Progenitor cell of endocrine pancreas (in vitro differentiated cells): ENCODE measurements at places on chromosomes 7 and 10.

DNA sequence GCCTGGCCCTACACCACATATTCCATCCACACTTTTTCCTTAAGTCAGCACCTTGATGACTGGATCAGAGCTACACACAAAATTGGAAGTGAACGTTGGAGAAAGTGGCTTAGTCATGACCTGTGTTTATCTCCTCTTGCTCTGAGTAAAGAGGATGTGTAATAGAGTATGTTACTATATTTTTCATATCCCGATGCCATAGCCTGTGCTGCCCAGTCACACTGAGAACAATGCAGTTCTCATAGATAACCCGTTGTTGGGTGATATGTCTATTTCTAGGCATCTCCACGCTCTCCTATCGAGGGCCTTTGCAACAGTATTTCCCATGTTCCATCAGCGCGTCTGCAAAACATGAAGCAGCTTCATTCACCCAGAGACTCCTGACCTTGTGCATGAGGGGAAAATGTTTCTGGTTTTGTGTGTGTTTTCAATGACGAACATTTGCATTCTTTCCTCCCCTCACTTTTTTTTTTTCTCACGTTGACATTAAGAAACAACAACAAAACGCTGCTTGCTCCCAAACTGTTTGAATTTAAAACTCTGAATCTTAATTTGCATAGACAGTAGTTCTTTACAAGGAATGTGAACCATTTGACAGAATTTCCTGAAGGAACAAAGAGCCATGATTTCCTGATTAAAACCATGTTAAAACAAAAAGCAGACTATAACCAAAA, 43.4 kb downstream of the GRK5 start:
- DNase-seq = no peak

- no peak for DNase-seq
These were observed 59.8 kb downstream of the ARID5B start for GRCh38 chr10:61961278-61961677.

DNA sequence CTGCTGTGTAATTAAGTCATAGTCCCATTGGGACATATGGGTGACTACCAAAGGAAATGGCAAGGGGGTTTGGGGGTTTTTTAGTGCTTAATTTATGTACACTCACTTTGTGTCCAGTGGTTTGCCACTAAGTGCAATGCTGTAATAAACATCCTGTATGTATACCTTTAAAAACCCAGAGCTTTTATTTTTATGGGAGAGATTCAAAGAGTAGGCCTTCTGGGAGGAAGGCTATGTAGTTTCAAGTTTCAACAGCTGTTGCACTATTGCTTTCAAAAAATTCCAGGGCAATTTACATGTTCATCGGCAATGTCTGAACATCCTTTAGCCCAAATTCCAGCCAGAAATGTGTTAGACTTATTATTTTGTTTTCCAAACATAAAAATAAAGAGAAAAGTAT, 744.7 kb downstream of the XPNPEP1 start:
- DNase-seq = no peak

DNA sequence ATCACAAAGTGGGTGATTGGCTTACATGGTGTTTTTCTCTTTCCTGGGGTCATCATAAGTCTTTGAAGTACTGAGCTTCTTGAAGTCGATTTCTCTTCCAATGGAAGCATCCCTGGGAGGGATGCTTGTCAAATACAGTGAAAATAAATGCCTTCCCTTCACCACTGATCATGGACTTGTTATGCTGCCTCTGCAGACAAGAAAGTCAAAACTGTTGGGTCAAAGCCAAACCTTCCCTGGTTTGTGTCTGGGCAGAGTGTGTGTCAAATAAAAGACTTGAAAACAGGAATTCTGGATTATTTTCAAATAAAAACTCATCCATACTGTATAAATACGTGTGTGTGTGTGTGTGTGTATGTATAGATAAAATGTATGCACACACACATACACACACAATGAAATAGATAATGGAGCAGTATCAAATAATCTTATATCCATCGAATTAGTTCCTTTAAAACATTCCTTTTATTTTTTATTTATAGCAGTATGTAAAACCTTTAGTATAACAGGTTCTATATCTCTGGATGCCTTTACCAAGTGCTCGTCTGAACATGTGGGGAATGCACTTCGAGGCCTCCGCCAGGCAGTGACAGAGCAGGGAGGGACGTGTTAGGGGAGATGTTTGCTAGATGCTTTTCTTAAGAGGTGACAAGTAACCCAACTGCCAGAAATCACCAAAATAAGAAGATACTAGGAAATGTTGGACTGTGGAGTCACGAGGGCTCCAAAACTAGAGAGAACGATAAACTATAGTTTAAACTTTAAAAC, 27.2 kb upstream of the WNT16 start:
- no peak for DNase-seq

GRCh38 chr7:55504093-55504859, 68.0 kb downstream of the VOPP1 start:
- no peak for DNase-seq

DNA sequence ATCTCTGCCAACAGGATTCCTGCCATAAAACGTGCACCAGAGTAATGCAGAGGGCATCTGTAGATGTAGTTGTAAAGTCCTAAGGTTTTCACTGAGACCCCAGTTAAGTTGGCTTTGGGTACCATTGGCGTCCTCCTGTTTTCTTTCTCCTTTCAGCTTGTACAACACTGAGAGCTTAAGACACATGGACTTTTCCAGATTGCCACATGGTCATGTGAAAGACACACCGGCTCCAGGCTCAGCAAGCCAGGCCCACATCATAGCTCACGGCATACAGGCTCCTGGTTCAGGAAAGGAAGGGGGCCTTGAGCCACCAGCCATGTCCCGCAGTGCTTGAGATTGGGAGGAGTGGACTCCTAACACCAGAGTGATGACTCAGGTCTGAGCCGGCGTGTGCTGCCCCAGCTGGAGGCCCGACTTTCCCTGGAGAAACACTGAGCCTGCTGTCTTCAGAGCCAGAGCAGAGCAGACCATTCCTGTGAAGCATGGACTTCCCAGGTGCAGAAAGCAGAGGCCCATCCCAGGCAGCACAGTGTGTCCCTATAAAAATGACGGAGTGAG, 252.7 kb downstream of the PRPF18 start:
- no peak for DNase-seq

- no peak for DNase-seq
These were observed 37.4 kb downstream of the SEMA3C start for GRCh38 chr7:80881351-80881900.

DNA sequence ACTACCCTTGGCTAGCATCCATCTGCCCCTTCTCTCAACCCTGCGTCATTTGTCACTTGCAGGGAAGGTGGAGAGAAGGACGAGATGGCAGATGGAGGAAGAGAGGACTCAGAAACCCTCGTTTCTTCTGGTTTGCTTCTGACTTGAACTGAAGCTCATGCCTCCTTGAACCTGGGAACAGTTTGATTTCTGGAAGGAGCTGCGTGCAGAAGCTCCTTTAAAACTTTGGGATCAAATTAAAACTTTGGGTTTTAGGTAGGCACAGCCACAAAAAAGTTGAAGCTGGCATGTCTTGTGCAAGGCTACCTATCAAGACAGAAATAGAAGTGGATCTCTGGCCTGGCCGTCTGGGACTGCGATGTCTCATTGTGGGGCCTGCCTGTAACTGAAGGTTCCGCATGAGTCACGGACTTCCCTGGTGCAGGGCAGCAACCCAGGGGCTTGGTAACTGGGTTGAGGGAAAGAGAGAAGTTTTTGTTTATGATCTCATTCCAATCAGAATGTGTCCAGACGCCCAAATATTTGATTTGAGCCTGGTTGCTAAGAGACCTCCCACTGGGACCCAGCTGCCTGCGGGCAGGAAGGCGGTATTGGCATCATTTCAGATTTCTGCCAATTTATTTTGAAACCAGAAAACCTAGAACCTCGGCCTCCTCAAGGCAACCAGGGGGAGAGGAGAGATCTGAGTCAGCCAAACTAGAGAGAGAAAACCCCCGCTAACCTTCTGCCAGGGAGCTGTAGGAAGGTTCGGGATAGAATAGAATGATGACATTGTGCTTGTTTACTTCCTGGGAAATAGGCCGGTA, 15.8 kb upstream of the CAMK1D start:
- DNase-seq = no peak
